Germinal center (tissue), 1 donor: ENCODE measurements at places on chromosomes 13 and 19.
A peak's percentile ranks its signal among the peaks of the same experiment; 100 is the strongest.

DNA sequence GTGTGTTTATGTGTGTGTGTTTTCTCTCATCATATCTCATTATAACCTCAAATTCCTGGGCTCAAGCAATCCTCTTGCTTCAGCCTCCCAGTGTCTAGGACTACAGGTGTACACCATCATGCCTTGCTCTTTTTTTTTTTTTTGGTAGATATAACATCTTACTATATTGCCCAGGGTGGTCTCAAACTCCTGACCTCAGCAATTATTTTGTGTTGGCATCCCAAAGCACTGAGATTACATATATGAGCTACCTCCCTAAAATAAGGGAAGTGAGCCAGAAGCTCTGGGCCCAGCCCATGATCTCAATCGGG is 448 bp upstream of the ZNF543 start:
- DNase-seq, result no peak

GRCh38 chr19:4217429-4218264 is 11.7 kb upstream of the EBI3 start:
- DNase-seq, result no peak

DNA sequence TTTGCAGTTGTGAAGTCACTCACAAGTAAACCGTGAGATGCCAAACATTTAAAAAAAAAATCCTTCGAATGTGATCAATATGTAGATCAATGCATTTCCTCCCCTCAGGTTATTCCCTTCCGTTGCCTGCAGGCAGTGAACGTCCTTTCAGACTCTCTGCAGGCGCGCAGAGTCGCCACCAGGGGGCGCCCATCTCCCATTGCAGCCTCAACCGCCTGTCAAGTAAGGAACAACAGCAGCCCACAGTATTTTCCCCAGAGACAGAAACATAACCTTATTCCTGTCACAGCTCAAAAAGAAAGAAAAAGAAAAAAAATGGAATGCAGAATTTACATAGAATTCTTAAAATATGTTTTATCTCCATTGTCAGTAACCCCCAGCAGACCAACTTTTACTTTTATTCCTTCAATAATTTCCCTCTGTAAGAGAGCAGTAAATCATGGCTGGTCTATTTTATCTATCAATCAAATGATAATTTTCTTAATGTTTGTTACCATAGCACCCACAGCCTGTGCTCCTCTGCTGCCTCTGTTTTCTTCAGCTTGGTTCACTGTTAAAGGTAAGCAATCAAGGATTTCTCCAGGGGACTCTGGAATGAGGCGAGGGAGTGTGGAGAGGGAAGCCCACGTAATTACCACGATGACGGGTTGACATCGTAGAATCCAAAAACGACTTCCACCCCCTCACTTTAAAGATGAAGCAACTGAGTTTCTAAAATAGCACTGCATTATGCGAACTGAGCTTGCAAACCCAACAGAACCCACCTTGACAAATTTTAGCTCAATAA is 637.6 kb upstream of the ARGLU1 start:
- DNase-seq, result peak; percentile 55

GRCh38 chr13:60402022-60402421 is 5.0 kb downstream of the TDRD3 start:
- no peak for DNase-seq

DNA sequence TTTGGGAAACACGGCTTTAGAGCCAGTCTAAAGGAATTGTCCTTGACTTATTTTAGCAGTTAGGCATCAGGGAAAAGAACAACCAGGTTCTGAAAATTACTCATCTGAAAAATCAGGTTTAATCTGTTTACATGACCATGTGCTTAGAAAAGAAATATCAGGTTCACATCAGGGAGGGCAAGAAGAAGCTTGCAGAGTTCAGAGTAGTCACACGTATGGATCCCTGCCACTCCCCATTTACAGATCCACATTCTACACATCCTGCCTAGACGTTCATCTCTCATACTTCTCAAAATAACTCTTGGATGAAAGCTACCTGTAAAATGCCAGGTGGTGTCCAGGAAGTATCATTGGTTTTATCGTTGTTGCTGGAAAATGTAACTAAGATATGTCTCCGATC is 14.0 kb upstream of the PHF11 start:
- no peak for DNase-seq

DNA sequence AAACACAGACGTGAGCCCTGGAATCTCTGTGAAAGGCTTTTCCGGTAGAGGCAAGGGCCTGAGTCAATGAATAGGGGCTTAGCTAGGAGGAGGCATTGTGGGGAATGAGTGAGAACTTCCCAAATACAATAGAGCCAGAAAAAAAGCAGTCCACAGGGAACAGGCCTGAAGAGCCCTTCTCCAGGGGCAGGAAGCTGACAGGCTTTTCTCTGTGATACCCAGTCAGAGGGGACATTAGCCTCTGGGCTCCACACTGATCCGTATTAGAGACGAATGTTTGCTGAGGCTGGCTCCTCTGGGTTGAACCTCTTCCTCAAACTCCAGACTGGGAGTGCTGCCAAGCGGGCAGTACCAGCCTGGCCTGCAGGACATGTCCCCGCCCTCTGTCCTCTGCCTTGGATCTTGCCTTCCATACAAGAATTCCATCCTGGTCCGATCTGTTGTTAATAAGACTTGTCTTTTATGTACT is 2.3 kb downstream of the DHRS12 start:
- DNase-seq, result no peak

GRCh38 chr19:19752760-19753403 is 20.0 kb upstream of the ZNF14 start:
- DNase-seq, result no peak

- DNase-seq, result no peak
Observed at GRCh38 chr13:98881390-98881789, 96.5 kb downstream of the DOCK9 start.

DNA sequence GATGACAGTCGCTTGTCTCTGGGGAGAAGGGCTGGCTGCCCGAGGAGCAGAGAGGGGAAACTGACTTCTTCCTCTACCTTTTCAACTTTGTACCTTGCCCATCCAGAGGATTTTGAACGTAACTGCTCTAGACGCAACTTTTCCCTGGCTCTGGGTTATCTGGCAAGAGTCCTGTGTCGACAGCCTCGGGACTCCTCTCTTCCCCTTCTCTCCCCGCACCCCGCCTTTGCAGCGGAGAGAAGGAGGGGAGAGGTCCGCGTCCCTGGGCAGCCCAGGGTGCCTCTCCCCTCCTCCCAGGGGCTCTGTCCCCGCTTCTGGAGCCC is 574 bp downstream of the SH3GL1 start:
- peak; percentile 36 for DNase-seq

DNA sequence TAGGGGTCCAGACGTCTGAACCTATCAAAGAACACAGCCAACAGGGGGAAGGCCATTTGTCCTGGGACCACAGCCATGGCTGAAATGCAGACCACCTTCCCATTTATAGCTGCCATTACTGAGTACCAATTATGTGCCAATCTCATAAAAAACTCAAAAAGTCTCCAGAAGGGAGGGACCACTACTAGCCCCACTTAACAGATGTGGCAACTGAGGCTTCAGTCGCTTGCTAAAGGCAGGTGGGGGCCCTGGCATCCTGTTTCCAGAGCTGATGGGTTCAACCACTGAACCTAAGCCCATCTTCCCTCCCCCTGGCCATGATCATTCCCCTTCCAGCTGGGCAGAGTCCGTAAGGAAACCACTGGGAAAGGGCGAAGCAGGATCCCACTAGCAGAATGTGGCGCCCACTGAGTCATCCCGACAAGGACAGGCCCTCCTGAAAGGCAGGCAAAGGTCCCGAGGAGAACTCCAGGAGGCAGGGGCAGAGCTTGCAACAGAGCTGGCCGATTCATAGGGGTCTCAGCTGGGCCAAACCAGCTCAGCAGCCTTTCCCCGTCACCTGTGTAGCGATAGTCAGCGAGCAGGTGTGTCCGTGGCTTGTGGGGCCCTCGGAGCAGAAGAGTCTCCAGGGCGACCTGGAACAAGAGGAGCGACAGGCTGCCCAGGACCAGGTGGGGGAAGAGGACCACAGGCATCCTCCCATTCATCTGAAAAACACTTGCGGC is 14.3 kb upstream of the NAPA start:
- no peak for DNase-seq

GRCh38 chr19:1045247-1045603 is 5.3 kb downstream of the ABCA7 start:
- DNase-seq, result peak; percentile 74

DNA sequence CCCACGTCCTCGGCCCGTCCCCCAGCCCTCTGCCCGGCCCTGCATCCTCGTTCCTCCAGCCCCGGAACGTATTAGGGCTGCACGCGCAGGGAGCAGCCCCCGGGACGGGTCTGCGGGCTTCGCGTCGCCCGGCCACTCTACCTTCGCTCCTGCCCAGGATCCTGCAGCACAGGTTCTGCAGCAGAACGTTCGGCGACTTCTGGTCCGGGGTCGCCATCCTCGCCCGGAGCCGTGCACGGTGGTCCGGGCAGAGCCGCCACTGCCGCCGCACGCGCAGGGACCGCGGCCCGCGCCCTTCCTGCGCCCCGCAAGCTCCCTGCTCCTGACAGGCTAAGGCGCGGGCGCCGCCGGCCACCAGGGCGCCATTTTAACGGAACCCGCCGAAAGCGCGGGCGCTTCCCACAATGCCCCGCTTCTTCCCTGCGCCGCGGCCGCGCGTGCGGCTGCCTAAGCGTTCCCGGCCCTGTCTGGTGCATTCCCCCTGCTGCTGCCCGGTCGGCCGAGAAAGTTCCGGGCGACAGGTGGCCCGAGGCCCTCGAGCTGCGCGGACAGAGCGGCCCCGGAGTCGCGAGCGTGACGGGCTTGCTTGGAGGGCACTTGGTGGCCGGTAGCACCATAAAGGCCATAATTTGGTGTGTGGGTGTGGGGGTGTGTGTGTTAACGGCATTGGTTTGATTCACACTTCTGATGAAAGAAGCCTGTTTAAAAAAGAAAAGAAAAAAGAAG is at the start of gene TUBGCP3:
TSS of gene TUBGCP3 (minus strand) at position 390 of the 726 bp plus-strand sequence. CDS start at position 217, 173 bp downstream.
- peak; percentile 89 for DNase-seq

DNA sequence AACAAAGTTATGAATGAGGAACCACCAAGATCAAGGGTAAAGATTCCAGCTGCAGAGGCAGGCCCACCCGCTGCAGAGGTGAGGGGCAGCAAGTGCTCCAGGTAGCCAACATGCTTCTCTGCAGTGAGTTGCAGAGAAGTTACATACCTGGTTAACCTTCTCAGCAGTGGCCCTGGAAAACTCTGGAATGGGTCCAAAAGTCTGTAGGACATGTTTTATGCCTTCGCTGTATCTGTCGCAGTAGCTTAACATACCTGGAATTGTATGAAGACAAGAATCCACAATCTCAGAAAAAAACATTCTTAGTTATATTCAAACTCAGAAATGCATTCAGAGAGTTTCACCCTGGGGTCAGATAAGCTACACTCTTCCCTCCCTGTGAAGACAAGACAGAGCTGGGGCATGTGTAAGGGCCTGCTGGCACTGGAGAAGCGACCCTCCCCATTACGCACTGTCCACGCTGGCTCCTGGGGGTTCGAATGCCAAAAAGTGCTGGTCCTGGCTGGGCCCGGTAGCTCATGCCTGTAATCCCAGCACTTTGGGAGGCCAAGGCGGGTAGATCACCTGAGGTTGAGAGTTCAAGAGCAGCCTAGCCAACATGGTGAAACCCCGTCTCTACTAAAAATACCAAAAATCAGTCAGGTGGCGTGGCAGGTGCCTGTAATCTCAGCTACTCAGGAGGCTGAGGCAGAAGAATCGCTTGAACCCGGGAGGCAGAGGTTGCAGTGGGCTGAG is 121.0 kb downstream of the CRYL1 start:
- no peak for DNase-seq

DNA sequence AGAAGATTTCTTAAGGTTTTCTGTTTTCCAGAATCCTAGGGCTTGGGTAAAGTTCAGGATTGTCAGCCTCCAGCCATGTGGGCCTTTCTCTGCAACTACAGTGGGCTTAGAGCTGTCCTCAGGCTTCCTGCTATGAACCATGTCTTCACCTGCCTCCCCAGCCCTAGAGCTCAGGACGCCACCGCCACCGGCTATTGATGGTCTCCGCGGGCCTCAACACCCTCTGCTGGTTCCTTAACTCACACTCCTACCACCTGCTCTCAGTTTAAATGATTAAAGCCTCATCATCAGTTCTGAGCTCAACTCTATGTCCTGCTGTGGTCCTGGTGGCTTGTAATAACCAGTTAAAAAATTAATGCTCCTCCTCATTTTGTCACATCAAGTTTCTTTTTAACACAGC is 221.0 kb downstream of the EFNB2 start:
- DNase-seq, result no peak

DNA sequence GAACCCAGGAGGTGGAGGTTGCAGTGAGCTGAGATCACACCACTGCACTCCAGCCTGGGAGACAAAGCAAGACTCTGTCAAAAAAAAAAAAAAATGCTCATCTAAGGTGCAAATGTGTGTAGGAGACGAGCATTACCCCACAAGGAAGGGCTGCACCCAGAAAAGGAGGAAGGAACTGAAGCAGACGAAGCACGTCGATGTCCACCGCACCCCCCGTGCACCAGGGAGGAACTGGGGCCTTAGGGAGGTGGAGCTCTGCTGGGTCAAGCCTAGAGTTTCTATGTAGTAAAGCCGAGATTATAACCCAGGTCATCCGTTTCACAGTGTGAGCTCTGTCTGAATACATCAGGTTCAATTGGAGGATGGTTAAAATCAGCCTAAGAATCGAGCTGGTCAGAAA is 1.1 kb downstream of the VSTM1 start:
- DNase-seq, result no peak

DNA sequence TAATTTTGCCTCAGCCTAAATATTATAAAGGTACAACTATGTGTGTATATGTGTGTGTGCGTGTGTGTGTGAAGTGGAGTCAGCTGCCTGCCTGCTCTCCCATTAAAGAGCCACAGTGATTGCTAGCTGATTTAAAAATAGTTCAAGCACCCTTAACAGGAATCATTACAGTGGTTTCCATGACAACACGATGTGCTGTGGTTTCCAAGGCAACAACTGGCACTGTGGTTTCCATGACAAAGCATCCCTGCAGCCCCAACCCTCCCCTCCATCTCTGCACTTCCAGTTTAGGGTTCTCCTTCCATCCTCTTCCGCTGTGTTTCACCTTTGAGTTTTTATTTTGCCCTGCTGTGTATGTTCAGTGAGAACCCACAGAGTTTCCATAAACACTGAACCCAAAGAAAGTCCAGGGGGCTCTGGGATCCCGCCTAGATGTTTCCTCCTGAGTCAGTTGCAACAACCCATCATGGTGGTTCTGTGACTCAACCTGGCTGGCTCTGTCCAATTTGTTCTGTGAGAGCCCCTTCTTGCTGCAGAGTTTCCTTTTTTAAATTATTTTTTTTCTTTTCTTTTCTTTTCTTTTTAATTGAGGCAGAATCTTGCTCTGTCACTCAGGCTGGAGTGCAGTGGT is 7.1 kb upstream of the PNMA8A start:
- DNase-seq, result no peak

GRCh38 chr13:65468628-65469027 is 1761.5 kb downstream of the PCDH9 start:
- no peak for DNase-seq

DNA sequence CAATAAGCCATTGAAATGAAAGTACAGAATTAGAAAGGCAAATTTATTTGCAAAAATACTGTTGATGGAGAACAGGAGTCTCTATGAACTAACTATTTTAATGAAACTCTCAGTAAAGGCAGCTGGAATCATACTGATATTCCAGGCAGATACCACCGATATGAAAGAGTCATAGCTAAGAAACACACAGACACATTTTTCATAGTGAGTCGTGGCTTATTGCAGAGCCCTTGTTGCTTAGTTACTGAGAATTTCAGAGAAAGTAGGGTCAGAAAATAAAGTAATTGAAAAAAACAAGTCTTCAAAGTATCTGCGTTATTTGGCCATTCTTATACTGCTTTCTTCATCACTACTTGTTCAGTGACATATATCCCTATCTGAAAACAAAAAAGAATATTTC is 1890.9 kb downstream of the PCDH9 start:
- no peak for DNase-seq

GRCh38 chr13:29994911-29995595 is 144.6 kb upstream of the UBL3 start:
- DNase-seq, result no peak

GRCh38 chr19:49599378-49600295 is 8.7 kb downstream of the PRR12 start:
- DNase-seq, result no peak

GRCh38 chr19:1560286-1560882 is 7.7 kb downstream of the MEX3D start:
- no peak for DNase-seq
